ENCODE measurements at places on chromosomes 1 and 21. TPM values are rescaled to one million over a fixed set of nuclear protein-coding genes. Genes with fewer than 3 reads are reported as not detected.

Gene CYP4A22
- not detected for total RNA-seq

Gene LRRC3
- 7.1 TPM for total RNA-seq

Gene ZNF648
- total RNA-seq: not detected

Gene HES3
- total RNA-seq: not detected

Gene ZNF695
- total RNA-seq: not detected

DNA sequence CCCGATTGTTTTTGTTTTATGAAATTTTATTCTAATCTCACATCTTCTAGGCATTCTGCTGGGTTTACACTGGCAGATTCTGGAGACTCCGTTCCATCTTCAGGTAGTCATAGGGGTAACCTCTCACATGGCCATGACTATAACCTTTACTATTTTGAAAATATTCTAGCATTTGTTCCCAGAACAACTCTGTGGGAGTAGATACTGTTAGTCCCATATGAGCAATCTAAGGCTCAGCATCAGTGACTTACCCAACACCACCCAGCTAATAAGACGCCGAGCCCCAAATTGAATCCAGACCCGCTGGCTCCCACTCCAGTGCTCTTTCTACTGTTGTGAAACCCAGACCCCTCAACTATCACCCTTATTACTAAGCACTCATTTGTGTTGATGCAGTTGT, 9.8 kb downstream of the ADAMTS4 start:
- H3K27ac ChIP-seq: no peak overlapping the region
- no peak overlapping the region for H3K4me3 ChIP-seq
- no peaks in the 10 kb centered on the region for H3K36me3 ChIP-seq
- H3K4me1 ChIP-seq: no peaks in the 10 kb centered on the region
- no peak for DNase-seq

GRCh38 chr1:200524092-200524491, 96.5 kb downstream of the KIF14 start:
- no peaks in the 10 kb centered on the region for H3K4me1 ChIP-seq
- H3K27me3 ChIP-seq: no peaks in the 10 kb centered on the region
- no peak overlapping the region for H3K4me3 ChIP-seq

DNA sequence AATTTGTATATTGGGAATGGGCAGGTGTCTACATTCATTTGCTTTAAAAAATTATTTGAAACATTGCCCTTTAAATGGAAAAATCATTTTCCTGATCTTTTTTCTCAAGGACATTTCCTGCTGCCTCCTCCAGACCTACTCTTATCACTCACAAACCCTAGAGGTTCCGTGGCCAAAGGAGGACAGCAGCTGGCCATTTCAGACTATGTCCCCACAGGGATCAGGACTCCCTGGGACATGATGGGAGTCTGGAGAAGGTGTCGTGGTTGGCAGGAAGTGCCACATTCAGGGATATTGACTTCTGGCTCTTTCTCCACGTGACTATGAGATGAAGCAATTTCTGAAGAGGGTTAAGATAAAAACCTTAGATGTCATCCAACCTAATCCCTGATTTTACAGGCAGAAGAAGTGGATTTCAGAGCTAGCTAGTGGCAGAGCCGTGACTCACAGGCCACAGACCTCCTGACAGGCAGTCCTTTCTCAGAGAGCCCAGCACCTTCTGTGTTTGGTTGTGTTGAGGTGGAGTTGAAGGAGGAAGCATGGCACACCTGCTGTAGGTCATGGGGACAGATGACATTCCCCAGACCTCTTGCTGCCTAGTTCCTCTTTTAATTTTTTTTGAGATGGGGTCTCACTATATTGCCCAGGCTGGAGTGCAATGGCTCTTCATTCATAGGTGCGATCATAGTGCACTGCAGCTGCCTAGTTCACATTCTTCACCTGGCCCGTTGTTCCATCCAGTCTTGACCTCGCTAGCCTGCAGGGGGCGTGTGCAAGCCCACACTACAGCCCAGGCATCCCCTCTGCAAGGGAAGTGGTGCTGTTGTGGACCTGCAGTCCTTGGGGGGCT, 25.5 kb upstream of the IL10 start:
- H3K27ac ChIP-seq: no peak overlapping the region
- H3K4me3 ChIP-seq: no peak overlapping the region
- H3K36me3 ChIP-seq: no peaks in the 10 kb centered on the region
- H3K4me1 ChIP-seq: no peaks in the 10 kb centered on the region
- DNase-seq: no peak

DNA sequence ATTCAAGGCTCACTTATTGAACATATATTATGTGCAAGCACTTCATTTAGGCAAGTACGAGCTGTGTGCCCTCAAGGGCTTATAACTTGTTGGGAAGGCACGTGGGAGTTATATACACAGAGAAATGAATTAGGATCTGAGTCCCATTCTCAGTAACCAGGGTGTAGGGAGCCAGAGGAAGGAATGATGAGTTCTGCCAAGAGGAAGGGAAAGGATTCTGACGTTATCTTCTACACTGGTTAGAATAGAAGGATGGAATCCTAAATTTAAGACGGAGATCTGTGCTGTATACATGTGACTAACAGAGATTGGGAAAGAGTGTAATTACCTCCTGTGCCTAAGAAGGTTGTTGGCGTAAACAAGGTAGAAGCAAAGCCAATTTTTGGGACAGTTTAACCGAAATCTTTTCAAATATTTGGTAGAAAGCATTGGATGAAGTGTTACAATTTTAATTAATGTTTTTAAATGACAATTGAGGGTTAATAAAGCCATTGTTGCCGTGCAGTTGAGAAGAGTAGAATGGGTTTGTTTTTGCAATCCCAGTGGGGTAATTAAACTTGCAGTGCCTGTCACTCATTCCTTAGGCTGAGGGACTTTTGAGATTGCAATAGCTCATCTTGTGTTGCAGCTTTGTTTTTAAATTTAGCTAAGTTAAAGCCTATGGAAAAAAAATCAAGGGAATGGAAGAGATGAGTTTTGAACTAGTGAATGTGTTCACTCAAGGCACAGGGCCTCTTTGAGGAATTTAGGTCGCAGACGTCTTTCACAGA, 177.2 kb downstream of the NFIA start:
- no peaks in the 10 kb centered on the region for H3K27me3 ChIP-seq
- peak overlapping the region; percentile 45 for H3K27ac ChIP-seq
- no peak overlapping the region for H3K4me3 ChIP-seq
- no peaks in the 10 kb centered on the region for H3K36me3 ChIP-seq
- peaks cover 29% of the 10 kb centered on the region for H3K4me1 ChIP-seq

DNA sequence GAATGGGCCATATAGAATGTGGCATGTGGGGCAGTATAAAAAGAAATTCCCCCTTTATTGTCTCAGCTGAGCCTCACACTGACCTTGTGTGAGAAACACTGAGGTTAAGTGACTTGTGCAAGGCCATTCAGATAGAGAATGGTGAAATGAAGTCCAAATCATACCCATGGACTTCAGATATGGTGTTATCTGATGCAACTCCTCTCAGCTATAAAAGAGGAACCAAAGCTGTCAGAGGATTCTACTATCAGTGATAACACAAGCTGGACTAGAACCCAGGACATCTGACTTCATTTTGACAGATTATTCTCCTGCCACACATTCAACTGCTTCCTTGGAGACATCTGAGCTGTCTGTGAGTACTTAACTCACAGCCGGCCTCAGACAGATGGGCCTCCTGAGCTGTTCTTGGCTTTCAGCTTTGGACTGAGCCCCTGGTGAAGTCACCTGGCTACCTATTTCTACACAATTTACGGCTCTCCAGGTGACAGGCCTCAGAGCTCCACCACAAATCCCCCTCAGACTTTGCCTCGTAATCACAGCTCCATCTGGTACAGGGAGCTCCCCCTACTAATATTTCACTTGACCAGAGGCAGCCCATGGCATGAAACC, 104.6 kb downstream of the PLXNA2 start:
- no peaks in the 10 kb centered on the region for H3K27me3 ChIP-seq
- peaks cover 57% of the 10 kb centered on the region for H3K4me1 ChIP-seq
- H3K36me3 ChIP-seq: no peaks in the 10 kb centered on the region
- no peak overlapping the region for H3K4me3 ChIP-seq
- H3K27ac ChIP-seq: no peak overlapping the region

- H3K4me3 ChIP-seq: no peak overlapping the region
- no peaks in the 10 kb centered on the region for H3K36me3 ChIP-seq
- peak; percentile 12 for DNase-seq
- no peaks in the 10 kb centered on the region for H3K27me3 ChIP-seq
- H3K4me1 ChIP-seq: peaks cover 25% of the 10 kb centered on the region
Measured at GRCh38 chr21:38913893-38914527, 108.3 kb downstream of the ETS2 start.

DNA sequence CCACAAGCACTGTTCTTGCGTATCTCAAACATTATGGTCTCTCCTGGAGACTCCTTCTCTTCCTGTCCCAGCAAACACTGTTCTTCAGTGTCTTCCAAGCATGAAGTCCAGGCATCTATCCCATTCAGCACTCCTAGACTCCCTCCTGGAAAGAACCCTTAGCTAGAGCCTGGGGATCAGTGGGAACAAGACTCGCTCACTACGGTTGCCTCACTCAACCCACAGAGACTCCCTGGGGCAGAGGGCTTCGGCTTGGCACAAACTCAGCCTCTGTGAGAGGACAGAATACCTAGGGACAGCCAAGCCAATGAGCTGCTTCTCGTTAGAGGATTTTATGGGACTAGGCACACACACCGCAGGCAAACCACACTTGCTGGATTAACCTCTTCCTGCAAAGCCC, 86.5 kb upstream of the IPO9 start:
- no peak overlapping the region for H3K27ac ChIP-seq
- no peaks in the 10 kb centered on the region for H3K4me1 ChIP-seq
- H3K4me3 ChIP-seq: no peak overlapping the region
- no peak for DNase-seq
- H3K27me3 ChIP-seq: no peaks in the 10 kb centered on the region
- no peaks in the 10 kb centered on the region for H3K36me3 ChIP-seq

GRCh38 chr1:85554630-85555327, 25.8 kb upstream of the CCN1 start:
- peak overlapping the region; percentile 85 for H3K27ac ChIP-seq
- no peaks in the 10 kb centered on the region for H3K27me3 ChIP-seq
- H3K4me3 ChIP-seq: no peak overlapping the region
- no peaks in the 10 kb centered on the region for H3K36me3 ChIP-seq
- no peaks in the 10 kb centered on the region for H3K4me1 ChIP-seq

GRCh38 chr1:14627608-14628489, 29.4 kb downstream of the KAZN start:
- no peaks in the 10 kb centered on the region for H3K27me3 ChIP-seq
- DNase-seq: no peak
- no peaks in the 10 kb centered on the region for H3K4me1 ChIP-seq
- no peak overlapping the region for H3K4me3 ChIP-seq

DNA sequence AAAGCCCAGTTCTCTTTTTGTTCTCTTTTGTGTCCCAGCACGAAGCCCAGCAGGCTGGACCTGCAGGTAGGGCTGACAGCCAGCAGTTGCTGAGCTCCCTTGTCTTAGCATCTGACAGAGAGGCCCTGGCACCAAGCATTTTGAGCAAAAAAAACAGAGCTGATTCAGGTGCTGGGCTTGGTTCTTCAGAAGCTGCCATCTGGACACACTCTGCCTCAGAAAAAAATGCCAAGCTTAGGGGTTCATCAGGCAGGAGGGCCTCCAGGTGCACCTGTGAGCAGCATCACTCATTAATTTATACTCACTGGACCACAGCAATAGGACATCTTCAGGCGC, 167.1 kb upstream of the PLD5 start:
- no peaks in the 10 kb centered on the region for H3K36me3 ChIP-seq
- H3K27ac ChIP-seq: no peak overlapping the region
- no peaks in the 10 kb centered on the region for H3K27me3 ChIP-seq
- no peaks in the 10 kb centered on the region for H3K4me1 ChIP-seq

GRCh38 chr1:4762146-4762545, 107.7 kb downstream of the AJAP1 start:
- H3K4me3 ChIP-seq: no peak overlapping the region
- H3K27ac ChIP-seq: no peak overlapping the region
- H3K4me1 ChIP-seq: no peaks in the 10 kb centered on the region
- H3K36me3 ChIP-seq: no peaks in the 10 kb centered on the region
- no peak for DNase-seq
- H3K27me3 ChIP-seq: no peaks in the 10 kb centered on the region

DNA sequence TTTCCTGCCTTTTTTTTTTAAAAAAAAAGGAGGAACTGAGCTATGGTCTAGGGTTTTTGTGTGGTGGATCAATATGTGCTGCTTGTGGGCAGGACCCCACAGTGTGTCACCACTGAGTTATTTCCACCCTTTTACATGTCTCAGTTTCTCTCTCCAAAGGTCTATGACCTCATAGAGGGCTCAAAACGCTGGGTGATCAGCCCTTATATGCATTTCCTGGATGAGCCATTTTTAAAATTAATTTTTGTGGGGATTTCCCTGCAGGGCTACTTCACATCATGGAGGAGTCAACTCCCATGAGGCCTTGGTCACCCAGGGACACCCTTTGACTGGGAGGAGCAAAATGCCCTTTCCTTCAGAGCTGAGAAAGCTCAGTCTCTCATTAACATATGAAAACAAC, 20.7 kb upstream of the HAO2 start:
- H3K4me3 ChIP-seq: no peak overlapping the region
- no peaks in the 10 kb centered on the region for H3K27me3 ChIP-seq
- H3K36me3 ChIP-seq: no peaks in the 10 kb centered on the region
- DNase-seq: no peak
- no peak overlapping the region for H3K27ac ChIP-seq
